Central memory CD4-positive, alpha-beta T cell (primary cell): ENCODE measurements at places on chromosomes 13 and 19.

DNA sequence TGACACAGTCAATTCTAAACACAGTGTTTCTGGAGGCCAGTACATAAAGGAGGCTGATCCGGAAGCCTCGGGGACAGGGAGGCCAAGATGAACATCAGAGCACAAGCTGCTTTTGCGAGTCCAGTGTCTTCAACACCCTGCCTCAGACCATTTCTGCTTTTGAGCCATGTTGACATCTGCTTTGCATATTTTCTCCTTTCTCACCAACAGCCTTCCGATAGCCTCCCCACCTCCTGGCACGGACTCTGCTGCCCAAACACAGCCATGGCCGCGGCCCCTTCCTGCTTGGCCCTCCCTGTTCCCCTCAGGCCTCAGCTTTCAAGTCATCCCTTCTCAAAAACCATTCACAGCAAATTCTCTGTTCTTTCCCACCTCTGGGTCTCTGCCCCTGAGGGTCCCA, 3.6 kb downstream of the LRRC25 start:
- no peak for DNase-seq

- DNase-seq: no peak
These were observed 8.8 kb upstream of the C19orf84 start for GRCh38 chr19:51399231-51399630.

DNA sequence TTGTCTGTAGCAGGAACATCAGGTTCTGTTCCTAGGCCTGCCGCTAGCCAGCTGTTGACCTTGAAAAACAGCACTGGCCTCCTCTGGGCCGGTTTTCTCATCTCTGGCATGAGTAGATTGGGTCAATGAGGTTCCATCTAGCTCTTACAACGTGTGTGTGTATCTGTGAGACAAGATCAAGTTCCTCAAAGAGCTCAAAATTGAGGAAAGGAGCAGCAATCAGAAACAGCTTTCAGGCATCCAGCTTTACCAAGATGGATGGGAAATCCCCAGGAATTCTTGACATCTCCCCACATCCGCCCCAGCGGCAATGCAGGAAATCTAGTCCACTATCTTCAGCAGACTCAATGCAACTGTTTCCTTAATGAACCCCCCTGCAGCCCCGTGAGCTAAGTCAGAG, 4.9 kb downstream of the FLT1 start:
- DNase-seq: no peak

- no peak for DNase-seq
These were observed 32.1 kb downstream of the SMAD9 start for GRCh38 chr13:36887758-36888521.

- DNase-seq: peak; percentile 62
These were observed 1.3 kb downstream of the RFX2 start for GRCh38 chr19:6108721-6109633.

DNA sequence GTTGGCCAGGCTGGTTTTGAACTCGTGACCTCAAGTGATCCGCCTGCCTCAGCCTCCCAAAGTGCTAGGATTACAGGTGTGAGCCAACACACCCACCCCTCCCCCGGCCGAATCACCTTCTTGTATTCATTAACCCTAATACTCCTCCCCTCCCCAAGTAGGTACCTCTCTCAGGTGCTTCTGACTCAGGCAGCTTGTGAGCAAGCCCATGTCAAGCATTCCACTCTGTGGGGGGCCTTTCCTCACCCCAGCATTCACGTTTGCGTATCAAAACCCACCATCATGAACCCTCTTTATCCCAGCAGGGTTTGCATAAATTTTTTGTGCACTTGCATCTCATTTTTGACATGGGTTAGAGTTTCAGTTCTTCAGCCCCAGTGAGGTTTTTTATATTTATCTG, 23.6 kb upstream of the RFXAP start:
- DNase-seq: no peak

- DNase-seq: peak; percentile 48
These were observed 150.9 kb downstream of the PDS5B start for GRCh38 chr13:32737111-32737571.

- DNase-seq: no peak
These were observed 78.4 kb downstream of the GPC6 start for GRCh38 chr13:93304868-93305613.

GRCh38 chr19:31275068-31275334, 74.2 kb downstream of the TSHZ3 start:
- DNase-seq: no peak

GRCh38 chr13:35789335-35790165, 313.1 kb upstream of the MAB21L1 start:
- DNase-seq: no peak

DNA sequence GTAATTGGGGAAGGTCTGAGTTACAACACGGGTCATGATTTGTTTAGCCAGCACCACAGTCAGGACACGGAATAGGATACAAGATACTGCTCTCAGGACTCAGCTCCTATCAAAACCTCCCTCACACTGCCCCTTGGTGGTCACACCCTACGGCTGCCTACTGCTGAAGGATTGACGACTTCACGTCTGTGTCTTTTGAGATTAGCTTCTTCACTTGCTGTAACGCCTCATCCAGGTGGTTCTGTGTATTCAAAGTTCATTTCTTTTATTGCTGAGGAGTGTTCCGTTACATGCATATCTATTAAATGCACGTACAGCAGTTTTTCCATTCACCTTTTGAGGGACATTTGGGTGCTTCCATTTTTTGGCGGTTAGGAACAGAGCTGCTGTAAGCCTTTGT, 46.3 kb downstream of the URI1 start:
- DNase-seq: no peak
